ENCODE measurements at places on chromosomes 5 and 9.

- DNase-seq, result no peak
- H3K4me1 ChIP-seq, result no peaks in the 10 kb centered on the region
- H3K27ac ChIP-seq, result no peak overlapping the region
- no peaks in the 10 kb centered on the region for H3K27me3 ChIP-seq
- H3K36me3 ChIP-seq, result no peaks in the 10 kb centered on the region
Observed at GRCh38 chr5:135593886-135594285, 15.1 kb upstream of the CXCL14 start.

- no peaks in the 10 kb centered on the region for H3K27me3 ChIP-seq
- H3K27ac ChIP-seq, result no peak overlapping the region
- H3K4me1 ChIP-seq, result no peaks in the 10 kb centered on the region
- no peak overlapping the region for H3K4me3 ChIP-seq
- no peak for DNase-seq
Observed at GRCh38 chr5:116814626-116815385, 240.2 kb upstream of the SEMA6A start.

DNA sequence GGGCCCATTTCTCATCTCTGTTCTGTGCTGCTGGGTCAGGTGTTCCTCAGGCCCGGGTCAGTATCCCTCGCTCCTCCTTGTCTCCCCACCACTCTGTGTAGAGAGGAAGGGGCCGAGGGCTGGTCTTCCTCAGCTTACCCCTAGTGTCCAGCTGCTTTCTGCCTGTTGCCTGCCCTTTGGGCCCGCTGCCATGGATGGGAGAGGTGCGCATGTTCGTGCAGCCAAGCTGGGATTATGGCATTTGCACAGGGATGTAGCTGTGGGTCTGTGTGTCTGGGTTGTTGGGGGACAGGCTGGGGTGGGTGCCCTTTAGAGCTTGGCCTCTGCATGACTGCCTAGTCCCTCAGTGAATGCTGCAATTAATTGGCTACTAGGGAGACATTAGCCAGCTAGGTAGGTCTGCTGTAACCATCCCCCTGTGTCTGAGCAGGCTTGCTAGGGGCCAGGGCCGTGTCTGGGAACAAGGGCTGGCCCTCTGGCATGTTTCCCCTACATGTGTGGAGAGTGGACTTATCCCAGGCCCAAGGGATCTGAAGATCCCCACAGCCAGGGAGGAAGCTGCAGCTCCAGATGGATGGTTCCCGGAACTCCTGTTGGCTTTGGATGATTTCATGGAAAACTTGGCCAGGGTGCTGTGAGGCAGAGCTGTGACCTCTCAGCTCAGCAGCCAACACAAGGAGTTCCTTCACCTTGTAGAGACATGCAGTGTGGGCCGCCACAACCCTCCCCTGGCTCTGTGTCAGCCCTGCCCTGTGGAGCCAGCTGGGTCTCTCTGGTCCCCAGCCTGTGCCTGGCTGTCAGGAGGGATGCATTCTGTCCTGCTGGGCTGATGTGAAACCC lies 161.9 kb downstream of the MACROH2A1 start:
- H3K4me1 ChIP-seq, result peaks cover 15% of the 10 kb centered on the region
- H3K27me3 ChIP-seq, result no peaks in the 10 kb centered on the region
- no peaks in the 10 kb centered on the region for H3K36me3 ChIP-seq
- no peak overlapping the region for H3K4me3 ChIP-seq
- DNase-seq, result peak; percentile 32

- no peaks in the 10 kb centered on the region for H3K27me3 ChIP-seq
- no peaks in the 10 kb centered on the region for H3K4me1 ChIP-seq
- H3K36me3 ChIP-seq, result peaks cover 2% of the 10 kb centered on the region
- no peak overlapping the region for H3K4me3 ChIP-seq
Observed at GRCh38 chr5:109191153-109191558, 218.6 kb downstream of the PJA2 start.
